ENCODE measurements at places on chromosomes 12 and 14. TPM values are rescaled to one million over a fixed set of nuclear protein-coding genes. Genes with fewer than 3 reads are reported as not detected.

Gene OR9K2
- total RNA-seq: not detected

Gene ESR2
- not detected for total RNA-seq

Gene KRT3
- not detected for total RNA-seq

Gene KERA
- total RNA-seq: not detected

Gene GXYLT1
- total RNA-seq: 7.4 TPM

Gene KRT85
- total RNA-seq: not detected

Gene G2E3
- 7.9 TPM for total RNA-seq

Gene RTL1
- total RNA-seq: not detected

Gene CHPT1
- 24.6 TPM for total RNA-seq

Gene LMNTD1
- not detected for total RNA-seq

Gene SCNN1A
- 2.6 TPM for total RNA-seq

Gene TRIM9
- total RNA-seq: 2.7 TPM

Gene FAR2
- 3.2 TPM for total RNA-seq

Gene CD4
- total RNA-seq: 2.6 TPM

Gene ACAD10
- total RNA-seq: 22.9 TPM

Gene ESPL1
- 4.7 TPM for total RNA-seq

Gene RAD9B
- not detected for total RNA-seq

Gene ARHGAP9
- 2.9 TPM for total RNA-seq

Gene CPNE6
- total RNA-seq: not detected

Gene TAS2R8
- not detected for total RNA-seq

Gene HOXC12
- not detected for total RNA-seq

Gene C1S
- 143 TPM for total RNA-seq

Gene TNS2
- 100 TPM for total RNA-seq

Gene CLEC14A
- total RNA-seq: 85.9 TPM

Gene SPX
- 0.97 TPM for total RNA-seq

Gene TAS2R42
- not detected for total RNA-seq

Gene LRRC10
- total RNA-seq: not detected

Gene OS9
- total RNA-seq: 310 TPM

Gene PRB2
- not detected for total RNA-seq

Gene AQP2
- total RNA-seq: not detected

Gene KLRF1
- not detected for total RNA-seq

Gene GLT8D2
- 24.3 TPM for total RNA-seq

Gene APPL2
- total RNA-seq: 27.4 TPM

All from cardiac atrium fibroblast (primary cell).